ENCODE measurements at places on chromosomes 6 and 20.

- DNase-seq: no peak
Measured at GRCh38 chr6:25748049-25748448, 6.5 kb upstream of the SLC17A4 start.

GRCh38 chr6:26205161-26205624, 118.0 kb downstream of the HFE start:
- DNase-seq: peak; percentile 51

DNA sequence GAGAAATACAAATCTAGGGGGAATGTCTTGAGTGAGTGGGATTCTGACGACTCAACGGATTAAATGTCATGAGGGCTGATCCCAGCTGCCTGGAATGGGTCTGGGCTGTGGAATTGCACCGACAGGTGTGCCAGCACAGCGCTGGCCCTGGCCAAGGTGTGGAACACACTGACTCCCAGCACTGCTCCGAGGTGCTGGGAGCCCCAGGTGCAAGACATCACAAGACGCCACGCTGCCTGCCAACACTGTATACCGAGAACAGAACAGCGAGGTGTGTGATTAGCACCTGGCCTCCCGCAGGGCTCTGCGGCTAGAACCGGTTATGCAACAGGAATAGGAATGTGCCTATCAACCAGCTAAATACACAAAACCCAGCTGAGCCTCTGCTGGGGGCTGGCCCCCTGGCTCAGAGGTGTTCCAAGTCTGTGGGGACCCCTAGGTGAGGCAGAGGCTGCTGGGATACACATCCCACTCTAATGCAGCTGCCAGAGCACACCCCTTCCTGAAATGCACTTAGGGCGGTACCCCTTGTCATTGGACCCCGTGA, 24.8 kb upstream of the APMAP start:
- DNase-seq: no peak

- no peak for DNase-seq
Measured at GRCh38 chr20:48574383-48574782, 253.4 kb downstream of the PREX1 start.

DNA sequence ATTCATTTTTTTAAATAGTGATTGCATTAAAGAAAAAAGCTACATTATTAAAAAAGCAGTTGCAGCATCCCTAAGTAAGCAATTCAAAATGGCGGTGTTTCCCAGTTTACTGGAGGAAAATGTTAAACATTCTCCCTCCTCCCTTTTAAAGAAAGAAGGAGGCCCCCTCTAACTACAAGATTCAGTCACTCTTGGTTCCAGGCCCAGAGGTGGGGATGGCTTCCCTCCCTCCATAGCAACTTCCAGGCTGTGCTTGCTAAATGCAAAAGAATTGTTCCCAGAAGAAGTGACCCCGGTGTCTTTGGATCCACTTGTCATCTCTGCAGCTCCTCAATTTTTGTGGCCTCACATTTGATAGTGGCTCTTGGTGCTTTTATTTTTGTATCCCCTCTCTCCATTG, 165.9 kb downstream of the SOBP start:
- no peak for DNase-seq

- no peak for DNase-seq
Measured at GRCh38 chr20:47337413-47337812, 19.1 kb downstream of the ZMYND8 start.

DNA sequence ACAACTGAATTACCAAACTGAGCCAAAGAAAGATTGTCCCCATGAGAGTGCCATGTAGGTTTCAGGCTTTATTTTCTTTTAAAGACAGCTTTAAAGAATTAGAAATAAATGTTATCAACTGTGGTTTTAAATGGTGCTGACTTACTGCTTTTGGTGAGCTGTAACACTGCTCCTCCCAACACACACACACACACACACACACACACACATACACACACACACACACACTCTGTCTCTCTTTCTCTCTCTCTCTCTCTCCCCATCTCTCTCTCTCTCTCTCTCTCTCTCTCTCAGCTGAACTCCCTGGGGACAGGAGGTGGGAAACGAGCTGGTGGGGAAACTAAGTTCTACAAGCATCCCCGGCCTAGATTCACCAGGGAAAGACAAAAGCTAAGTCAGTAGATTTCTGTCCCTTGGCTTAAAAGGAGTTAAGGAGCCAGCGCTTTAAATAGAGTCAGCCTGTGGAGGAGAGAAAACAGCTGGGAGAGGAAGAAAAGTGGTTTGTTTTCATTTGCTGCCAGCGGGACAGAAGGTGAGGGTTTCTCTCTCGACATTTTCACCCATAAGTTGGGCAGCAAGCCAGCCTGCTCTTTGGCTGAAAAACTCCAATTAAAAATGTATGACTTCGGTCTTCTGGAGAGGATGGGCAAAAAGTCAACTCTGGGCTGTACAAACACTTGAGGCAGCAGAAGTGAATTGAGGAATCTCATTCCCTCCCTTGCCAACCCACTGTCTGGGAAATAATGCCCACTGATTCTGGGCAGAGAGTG, 27.4 kb downstream of the CBLN4 start:
- no peak for DNase-seq
